ENCODE measurements at places on chromosomes 3 and 15.

DNA sequence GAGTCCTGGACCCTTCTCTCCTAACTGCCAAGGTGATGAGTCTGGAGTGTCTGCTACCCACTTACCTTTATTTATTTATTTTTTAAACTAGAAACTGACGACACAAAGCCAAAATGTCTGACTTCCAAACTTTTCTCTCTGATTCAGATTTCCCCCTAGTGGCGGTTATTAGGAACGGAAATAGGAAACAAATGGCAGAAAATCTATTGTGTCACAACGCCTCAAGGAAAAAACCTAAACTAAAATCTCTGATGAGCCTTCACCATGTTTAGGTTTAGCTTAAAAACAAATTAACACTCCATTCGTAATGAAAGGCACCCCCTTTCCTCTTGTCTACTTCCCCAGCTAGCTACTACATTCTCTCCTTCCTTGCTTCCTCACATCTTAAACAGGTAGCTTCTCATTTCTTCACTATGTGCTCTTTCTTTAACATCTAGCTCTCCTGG, 94.0 kb upstream of the MEX3B start:
- peak; percentile 23 for DNase-seq

DNA sequence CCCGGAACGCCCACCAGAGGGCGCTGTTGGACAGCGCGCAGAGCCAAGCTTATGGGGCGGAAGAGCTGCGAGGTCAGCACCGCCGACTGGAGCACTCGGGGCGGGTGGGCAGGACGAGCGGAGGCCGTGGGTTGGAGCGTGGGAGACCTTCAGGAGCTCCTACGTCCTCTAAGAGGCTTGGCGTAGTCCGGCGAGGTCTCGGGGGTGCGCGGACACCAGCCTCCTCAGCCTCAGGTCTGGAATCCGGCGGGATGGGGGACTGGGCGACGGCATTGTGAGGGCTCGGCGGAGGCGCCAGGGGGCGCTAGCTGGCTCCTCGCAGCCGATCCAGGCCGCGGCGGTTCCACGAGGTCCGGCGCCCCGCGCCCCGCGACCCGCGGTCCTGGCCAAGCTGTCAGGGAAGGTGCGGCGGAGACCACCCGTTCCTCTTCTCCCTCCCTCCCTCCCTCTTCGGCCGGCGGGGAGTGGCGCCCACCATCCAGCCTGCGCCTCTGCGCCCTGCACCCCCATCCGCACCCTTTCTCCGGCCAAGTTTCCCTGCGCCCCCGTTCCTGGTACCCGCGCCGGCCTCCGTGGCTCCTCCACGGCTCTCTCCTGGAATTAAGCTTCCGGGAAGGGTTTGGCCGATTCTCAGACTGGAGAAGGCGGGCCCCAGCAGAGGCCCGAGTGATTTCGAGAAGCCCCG, 24.3 kb upstream of the POLG start:
- DNase-seq, result peak; percentile 82

GRCh38 chr3:65672871-65673815, 365.6 kb downstream of the MAGI1 start:
- DNase-seq, result peak; percentile 81

GRCh38 chr3:151123827-151124226, 38.4 kb downstream of the MED12L start:
- no peak for DNase-seq

GRCh38 chr3:81602781-81603180, 158.7 kb downstream of the GBE1 start:
- no peak for DNase-seq

DNA sequence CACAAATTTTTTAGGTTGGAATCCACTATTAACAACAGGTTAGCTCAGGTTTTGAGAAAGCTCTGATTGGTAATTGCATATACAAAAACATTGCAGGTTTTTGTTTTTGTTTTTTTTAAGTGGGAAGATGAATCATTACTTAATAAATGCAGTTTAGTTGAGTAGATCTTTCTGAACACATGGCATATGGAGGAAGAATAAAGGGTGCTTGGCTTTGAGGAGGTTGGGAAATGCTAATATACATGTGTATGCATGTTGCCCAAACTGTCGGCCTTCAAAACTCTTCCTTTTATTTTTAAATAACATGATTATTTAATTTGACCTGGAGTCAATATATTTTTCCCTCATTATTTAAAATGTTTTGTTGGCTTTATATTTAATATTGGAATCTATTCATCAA, 32.8 kb downstream of the ZBTB38 start:
- DNase-seq, result no peak

GRCh38 chr15:77716632-77717332, 84.1 kb upstream of the LINGO1 start:
- no peak for DNase-seq

DNA sequence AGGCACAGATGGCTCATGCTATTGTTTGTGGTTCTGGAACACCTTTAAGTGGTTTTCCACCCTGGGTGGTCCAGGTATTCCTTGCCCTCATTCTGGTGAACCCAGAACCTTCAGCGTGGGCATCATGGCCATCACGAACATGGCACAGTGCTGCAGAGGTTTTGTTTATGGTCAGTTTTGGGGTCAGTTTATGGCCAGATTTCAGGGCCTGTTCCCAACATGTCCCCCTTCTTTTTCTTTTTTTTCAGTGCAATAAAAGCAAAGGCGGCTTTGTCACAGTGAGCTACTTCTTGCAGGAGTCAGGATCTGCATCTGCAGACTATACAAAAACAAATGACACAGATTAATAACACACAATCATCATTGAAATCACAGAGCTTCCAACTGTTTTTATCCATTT, 1085.0 kb upstream of the ALCAM start:
- no peak for DNase-seq

- peak; percentile 40 for DNase-seq
Observed at GRCh38 chr3:149258298-149258697, 36.7 kb upstream of the CP start.

- DNase-seq, result peak; percentile 72
Observed at GRCh38 chr3:146065573-146066006, 95.4 kb downstream of the PLOD2 start.

DNA sequence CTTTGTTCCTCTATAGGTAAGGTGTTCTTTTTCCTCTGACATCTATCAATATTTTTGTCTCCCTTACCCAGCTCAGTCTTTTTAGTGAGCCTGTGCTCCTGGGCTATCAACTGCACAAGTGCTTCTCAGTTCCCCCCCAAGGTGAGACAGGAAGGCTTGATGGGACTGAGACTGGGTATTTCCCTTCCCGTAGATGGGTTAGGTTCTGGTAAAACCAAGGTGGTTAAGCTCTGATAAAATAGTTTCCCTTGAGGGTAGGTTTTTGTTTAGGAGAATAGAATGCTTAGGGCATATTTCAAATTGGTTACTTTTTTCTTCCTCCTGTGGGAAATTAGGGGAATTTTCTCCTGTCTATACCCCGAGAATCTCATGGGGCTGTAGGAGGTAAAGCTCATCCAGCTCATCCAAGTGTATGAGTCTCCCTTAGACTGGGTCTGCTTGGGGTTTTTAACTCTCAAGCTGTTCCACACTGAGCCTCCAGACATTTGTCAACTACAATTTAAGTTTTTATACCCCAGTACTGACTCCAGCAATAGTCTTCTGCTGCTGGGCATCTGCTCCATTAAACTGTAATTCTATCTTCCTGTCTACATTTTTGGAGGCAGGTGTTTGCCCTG, 44.9 kb downstream of the OXSR1 start:
- no peak for DNase-seq

DNA sequence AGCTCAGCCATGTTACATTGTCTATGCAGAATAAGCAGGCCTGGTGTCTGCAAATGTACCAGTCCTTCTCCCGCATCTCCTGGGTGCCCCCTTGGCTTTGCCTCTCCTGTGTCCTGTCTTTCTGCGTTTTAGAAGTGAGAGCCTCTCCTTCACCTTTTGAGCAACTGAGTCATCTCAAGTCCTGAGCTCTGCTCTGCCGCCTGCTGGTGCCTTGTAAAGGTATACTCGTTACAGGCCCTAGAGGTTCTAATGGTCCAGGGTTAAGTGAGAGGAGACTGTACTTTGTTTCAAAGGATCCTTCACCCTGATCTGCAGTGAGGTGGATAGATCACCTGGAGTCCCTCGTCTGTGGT, 12.6 kb downstream of the GHRL start:
- DNase-seq, result no peak

GRCh38 chr15:96264351-96264798, 66.1 kb upstream of the NR2F2 start:
- no peak for DNase-seq

DNA sequence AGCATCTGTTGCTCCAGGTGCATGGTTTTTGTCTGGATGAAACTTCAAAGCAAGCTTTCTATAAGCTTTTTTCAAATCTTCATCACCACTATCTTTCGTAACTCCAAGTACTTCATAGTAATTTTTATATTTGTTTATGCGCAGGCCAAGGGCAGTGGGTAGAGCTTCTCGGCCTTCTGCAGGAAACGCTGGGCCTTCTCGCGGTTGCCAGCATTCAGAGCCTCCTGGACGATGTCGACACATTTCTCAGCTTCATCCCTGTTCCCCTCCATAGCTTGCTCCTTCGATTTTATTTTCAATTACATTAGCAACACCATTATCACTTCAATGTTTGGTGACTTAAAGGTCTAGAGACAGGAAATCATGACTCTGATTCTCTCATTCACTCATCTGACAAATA, 20.2 kb downstream of the DENND4A start:
- no peak for DNase-seq

DNA sequence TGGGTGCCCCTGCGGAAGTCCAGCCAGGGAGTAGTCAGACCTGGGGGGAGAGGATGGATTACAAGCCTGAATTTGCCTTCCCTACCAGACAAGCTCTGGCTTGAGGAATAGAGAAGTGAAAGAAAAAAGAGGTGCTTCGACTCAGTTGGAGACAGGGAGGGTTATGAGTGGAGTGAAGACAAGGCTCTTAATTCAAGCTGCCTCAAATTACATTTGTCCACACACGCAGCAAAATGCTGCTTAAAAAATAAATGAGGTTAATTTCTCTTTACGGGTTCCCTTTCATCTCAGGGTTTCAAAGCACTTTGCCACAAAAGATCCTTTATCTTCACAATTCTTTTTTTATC, 49.0 kb upstream of the SLC4A7 start:
- DNase-seq, result peak; percentile 44

DNA sequence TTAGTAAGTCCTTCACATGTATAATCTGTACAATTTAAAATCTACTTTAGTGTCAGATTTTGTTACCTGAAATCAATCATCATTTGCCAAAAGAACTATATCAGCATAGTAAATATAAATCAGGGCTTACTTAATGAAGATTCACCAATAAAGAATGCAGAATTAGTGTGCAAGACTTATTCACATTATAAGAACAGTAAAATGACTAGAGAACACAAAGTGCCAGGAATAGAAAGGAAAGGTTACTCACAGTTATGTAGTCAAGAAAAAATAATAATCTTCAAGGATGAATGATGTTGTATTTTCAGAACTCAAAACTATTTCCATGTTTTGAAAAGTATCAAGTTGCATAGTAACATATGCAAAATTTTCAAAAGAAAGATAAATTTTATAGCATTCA, 891.9 kb downstream of the ROBO1 start:
- no peak for DNase-seq

- DNase-seq, result no peak
Observed at GRCh38 chr3:147930232-147930807, 521.2 kb downstream of the ZIC1 start.

GRCh38 chr3:138396752-138397410, 37.5 kb upstream of the ESYT3 start:
- no peak for DNase-seq

DNA sequence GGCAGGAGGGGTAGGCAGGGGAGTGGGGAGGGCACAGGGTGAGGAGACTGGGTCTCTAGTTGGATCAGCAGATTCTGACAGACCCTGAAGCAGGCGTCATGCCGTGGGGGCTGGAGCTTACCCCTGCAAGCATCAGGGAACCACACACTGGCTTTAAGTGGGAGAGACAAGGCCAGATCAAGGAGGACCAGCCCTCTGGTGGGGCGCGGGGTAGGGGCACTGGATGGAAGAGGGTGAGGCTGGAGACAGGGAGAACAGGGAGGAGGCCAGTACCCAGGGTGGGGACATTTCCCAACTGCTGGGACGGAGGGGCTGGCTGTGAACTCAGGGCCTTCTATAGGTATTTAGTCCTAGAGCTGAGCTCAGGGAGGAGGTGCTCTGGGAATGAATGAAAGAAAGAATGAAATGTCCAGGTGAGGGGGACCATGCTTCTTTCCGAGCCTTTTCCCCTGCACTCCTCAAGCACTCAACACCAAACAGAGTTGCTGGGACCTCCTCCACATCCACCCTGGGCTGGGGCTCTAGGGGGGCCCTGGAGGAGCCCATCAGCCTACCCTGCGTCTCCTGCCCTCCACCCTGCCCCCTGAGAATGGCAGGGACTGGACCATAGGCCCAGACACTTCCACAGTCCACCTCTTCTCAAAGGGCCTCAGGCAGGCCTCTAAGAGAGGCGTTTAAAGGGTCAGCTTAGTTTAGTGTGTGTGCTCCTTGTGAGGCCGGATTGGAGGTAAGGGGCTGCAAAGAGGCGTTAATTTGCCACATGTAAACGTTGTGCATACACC, 49.0 kb upstream of the FGD5 start:
- no peak for DNase-seq

DNA sequence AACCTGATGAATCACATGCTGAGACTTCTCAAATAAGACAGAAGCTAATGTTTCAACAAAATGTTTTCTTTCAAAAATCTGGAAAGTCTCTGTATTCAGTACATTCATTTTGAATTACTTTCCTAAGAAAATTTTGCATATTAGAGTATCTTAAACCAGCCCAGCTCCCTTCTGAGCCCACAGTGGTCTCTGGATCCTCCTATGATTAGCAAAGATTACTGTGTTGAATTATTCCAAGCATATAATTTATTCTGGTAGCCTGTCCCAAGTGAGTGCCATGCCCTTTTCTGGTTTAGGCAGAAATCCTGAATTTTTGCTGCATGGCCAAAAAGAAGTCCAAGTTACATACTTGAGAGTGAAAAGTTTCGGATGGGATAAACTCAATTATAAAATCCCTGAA, 279.0 kb downstream of the CTNNB1 start:
- DNase-seq, result no peak

- DNase-seq, result no peak
Observed at GRCh38 chr3:31815631-31816440, 165.2 kb downstream of the OSBPL10 start.

DNA sequence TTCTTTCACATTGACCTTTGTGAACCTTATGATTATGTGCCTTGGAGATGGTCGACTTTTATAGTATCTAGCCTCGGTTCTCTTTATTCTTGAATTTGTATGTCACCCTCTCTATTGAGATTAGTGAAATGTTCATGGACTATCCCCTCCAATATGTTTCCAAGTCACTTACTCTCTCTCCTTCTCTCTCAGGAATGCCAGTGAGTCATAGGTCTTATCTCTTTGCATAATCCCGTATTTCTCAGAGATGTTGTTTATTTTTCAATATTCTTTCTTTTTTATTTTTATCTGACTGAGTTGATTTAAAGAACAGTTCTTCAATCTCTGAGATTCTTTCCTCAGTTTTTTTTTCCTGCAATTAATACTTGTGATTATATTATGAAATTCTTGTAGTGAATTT, 411.6 kb upstream of the CADM2 start:
- no peak for DNase-seq

DNA sequence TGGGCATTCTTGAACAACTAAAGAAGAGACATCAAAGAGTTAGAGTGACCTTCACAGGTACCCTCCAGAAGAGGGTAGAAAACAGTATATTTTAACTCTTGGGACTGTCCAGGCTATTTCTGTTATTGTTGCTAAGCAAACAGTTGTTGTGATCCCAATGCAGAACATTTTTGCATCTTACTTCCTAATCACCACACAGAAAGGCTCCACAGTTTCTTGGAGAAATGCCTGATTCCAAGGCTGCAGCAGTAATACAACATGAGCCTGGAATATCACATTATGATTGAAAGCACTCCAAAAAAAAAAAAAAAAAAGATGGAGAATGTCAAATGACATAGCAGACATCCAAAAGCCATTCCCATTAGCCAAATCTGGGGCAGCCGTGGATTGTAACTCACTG, 195.6 kb downstream of the CTNNB1 start:
- peak; percentile 12 for DNase-seq

- DNase-seq, result peak; percentile 33
Observed at GRCh38 chr3:23949784-23950183, 4.7 kb downstream of the NR1D2 start.
